ENCODE measurements at places on chromosomes 11 and 22.

- DNase-seq, result no peak
Observed at GRCh38 chr11:113577356-113578032, 102.3 kb upstream of the DRD2 start.

DNA sequence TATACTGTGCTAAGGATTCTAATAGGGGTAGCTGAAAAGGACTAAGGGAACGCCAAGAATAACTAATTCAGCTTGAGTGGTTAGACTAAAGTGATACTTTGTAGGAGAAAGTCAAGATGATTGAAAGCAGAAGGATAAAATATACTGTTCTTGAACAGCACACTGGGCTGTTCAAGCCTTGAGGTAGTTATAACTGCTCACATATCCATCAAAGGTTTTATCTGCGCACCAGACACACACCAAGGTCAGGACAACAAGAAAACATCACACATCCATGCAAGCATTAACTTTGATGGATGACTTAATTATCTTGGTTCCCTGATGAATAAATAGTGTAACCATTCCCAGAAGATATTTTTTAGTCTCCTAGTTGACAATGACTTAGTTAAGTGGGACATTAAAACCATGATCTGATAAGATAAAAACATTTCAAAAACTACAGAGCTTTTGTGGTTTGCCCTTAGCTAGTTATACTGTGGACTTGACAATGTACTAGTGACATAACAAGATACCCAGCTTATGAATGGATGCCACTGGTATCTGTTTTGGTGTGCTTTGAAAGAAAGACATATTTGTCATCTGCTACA, 728.9 kb downstream of the JRKL start:
- DNase-seq, result no peak

DNA sequence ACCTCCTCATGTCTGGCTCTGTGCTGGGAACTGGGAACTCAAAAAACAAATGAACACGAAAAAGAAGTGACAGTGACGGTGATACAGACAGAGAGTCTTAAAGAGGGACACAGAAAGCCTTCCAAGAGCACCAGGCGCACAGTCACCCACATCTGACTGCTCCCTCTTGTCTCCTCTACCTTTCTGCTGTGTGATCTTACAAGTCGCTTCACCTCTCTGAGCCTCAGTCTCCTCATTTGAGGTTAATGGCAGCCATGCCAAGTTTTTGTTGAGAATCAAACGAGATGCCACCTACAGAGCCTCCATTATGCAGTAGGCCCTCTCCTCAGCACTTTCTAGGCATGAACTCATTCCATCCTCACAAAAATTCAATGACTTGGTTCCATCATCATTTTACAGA, 3.7 kb downstream of the LRRC32 start:
- no peak for DNase-seq

DNA sequence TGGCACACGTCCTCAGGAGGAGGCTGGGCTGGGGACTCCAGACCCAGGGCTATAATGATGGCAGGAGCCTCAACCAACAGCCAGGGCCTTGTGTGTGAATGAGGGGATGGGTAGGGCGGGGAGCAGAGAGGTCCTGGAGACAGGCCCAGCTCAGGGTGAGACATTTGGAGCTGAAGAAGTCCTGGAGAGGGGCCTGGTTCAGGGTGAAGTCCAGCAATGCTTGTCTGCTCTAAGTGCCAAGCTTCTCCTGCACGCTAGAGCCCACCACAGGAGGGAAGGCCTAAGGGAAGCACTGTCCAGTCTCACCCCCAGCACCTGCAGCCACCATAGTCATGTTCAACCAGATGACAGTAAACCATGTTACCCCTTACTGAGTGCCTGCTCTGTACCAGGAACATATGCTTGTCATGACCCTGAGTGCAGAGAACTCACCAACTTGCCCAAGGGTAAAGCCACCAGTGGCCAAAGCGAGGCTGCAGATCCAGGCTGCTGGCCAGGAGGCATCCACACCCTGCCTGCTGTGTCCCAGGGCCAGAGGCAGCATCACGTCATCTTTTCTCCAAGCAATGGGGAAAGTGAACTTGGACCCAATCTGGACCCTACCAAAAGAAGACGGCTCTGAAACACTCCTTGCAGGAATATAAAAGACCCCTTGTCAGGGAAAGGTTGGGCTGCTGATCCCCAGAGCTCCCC, 24.0 kb downstream of the LMO1 start:
- no peak for DNase-seq

DNA sequence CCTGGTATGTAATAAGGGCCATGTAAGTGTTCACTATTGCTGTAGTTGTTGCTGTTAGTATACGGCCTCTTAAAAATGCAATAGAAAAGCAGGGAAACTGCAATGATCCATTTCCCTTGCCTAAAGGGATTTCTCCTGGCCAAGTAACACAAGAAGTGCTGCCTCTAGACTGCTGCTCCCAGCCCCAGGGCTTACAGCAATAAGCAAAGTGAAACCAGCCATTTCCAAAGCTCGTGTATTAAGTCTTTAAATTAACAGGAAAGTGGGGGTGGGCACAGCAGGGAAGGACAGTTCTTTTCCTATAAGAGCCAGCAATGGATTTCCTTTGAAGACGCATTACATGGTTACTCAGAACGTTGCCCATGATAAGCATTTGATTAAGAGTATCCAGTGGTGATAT, 36.9 kb upstream of the WT1 start:
- DNase-seq, result no peak

DNA sequence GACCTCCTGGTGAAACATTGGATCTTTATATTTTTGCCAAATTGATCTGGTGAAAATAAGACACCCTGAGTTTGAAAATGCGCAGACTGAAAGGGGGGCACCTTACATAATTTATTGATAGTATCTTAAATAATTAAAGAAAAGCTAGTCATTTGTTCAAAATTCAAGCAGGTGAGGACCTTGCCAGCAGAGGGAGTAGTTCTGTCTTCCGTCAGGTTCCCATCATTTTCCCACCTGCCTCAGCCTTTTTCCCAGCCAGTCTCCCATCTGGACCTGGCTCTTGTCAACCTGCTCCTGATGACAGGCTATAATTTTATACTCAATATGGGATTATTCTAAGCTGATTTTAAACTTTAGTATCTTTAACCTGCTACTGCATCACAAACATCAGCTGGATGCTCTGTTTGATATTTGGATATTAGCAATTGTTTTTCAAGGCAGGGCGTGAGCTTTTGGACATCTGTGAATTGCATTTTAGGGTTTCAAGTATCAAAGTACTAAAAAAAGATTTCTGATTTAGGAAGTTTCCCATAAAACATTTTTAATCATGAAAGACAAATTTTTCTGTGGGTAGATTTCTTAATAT, 132.0 kb downstream of the ELP4 start:
- DNase-seq, result peak; percentile 12

GRCh38 chr22:24437091-24437490, 9.7 kb downstream of the ADORA2A start:
- no peak for DNase-seq

DNA sequence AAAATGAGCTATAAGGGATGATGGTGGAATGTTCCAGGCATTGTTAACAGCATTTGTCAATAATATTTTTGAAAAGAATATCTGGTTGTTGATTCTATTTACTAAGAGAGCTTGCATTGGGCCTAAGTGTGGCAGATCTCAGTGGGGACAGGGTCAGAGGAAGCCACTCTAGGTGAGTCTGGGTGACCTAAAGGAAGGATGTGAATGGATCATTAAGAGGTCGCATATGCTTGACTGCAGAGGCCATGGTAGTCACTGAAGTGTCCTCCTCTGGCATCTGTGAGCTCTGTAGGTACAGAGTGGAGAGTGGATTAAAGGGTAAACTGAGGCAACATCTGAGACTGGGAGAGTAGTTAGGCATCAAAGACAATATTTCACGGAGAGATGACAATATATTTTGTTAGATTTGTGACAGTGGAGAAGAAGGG, 37.9 kb upstream of the TOP3B start:
- DNase-seq, result no peak

DNA sequence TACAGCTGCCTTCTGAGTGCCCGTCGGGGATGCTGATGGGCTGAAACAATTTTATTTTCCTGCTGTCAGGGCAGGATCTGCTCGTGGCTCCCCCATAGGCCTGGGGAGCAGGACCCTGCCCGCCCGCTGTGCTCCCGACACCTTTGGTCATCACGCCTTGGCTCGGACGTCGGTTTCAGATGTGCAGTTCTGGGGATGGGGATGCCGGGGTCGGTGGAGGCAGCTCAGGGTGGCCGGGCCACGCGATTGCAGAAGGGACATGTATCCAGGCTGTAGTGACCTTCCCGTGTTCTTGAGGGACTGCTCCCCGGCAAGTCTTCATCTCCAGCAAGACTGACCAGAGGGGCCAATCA, 1150.5 kb downstream of the BRD1 start:
- DNase-seq, result no peak

- no peak for DNase-seq
Observed at GRCh38 chr11:43035086-43035485, 276.7 kb upstream of the API5 start.

DNA sequence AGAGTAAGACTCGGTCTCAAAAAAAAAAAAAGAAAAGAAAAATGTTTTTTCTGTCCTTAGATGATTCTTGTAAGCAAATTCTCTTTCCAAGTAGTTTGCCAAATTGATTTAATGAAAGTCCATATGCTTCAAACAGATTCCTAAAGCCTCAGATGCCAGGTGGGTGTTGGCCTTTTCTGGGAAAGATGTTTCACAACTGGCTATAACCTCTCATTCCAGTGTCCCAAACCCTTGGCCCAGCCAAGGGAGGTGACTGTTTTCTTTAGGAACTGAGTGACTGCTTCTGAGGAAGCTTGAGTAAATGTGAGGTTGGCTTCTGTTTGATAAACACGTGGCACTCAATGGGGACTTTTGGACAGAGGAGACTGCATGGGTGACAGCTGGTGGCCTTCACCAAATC, 27.5 kb downstream of the MMP27 start:
- no peak for DNase-seq

GRCh38 chr22:39592081-39593065, 21.8 kb downstream of the CACNA1I start:
- peak; percentile 52 for DNase-seq

DNA sequence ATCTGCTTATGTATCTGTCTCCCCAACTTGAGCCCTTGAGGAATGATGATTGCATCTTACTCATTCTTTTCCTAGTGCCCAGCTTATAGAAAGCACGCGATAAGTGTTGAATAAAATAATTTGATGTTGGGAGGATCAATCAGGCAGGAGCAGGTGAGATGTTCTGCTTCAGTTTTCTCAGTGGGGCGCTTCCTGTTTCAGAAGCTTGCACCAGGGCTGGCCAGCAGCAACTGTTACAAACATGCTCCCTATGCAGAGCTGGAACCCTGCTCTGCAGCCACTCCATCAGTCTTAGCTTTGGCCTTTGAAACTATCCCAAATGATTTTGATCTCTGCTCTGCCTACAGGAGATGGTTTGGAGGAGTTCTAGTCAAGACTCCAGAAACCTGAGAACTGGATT, 3.9 kb downstream of the ENDOD1 start:
- DNase-seq, result no peak

DNA sequence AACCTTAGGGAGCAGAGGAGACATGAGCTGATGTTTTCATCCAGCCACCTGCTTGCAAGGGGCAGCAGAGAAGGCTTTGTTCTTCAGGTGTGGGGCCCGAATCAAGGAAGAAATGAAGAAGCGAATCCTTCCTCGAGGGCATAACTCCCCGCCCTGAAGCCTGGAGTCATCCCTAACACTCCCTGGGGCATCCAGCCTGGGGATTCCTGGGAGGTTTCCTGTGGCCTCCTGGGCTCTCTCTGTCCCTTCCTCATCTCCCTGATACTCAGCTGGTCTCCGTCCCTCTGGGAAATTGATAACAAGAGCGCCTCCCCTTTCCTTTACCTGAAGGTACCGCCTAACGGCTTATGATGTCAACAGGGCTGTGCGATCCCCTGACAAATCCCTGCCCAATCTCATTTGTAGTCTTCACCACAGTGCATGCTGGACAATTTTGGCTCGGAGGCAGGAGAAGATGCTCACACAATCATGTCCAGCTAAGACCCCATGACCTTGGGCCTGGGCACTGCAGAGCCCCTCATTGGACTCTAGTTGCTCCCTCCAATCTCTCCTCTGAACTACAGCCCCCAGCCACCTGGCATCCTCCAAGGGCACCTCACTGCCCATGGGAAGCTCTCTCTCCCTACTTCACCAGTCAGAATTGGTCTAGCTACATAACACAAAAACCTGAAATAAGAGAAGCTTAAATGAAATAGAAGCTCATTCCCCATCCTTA, 80.6 kb upstream of the RTL6 start:
- no peak for DNase-seq

DNA sequence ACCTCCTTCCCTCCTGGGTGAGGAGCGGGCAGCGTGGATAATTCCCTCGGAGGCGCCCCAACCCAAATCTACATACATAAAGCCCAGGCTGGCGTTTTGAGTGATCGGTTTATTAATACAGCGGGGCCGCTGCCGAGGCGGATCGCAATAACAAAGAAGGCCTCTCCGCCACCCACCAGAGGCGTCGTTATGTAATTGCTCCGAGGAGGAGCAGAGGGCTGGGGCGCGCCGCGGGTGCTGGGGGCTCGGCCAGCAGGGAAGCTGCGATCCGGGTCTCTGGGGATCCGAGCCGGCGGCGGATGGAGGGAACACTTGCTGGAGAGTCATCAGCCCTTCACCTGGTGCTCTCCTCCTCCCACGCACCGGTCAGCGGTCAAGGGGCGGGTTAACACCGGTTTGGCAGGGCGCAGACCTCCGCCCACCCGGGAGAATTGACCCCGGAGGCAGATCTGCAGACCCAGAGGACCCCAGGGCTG, 6.4 kb upstream of the TP53I11 start:
- no peak for DNase-seq

DNA sequence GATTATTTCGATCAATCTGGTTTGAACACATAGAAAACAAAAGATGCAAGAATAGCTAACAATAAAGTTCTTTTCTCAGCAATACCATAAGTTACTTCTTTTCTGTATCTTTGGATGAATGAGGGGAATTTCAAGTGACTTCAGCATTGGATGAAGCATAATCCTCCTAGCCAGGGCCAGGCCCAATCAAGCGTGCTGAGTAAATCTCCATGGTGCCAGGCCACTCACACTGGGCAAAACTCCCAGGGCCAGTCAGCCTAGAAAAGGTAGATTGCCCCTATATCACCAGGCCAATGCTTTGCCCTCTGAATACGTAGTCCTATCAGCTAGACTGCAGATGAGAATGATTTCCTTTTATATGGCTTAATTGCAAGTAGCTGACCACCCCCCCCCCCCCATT, 6.0 kb downstream of the CNTF start:
- DNase-seq, result peak; percentile 65

DNA sequence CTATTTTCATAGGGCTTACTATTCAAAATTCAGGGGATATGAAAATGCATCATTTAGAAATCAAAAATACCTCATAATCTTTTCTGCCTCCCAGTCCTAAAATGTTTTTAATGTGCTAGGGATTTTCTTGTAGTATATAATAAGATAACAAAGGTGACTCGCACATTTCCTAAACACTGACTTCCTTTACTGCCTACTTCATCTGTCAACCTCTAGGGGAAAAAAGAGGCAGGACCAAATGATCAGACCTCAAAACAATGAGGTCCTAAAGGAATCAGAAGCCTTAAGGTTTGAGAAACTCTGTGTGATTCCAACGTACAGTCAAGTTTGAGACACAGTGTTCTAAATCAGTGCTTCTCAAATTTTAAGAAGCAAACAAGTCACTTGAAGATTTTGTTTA, 56.1 kb upstream of the POU2AF2 start:
- no peak for DNase-seq

GRCh38 chr11:116512841-116513240, 259.9 kb downstream of the BUD13 start:
- DNase-seq, result no peak

Measured in Caki2 (cell line).